ENCODE measurements at places on chromosomes 12 and 14.
A peak's percentile ranks its signal among the peaks of the same experiment; 100 is the strongest.

DNA sequence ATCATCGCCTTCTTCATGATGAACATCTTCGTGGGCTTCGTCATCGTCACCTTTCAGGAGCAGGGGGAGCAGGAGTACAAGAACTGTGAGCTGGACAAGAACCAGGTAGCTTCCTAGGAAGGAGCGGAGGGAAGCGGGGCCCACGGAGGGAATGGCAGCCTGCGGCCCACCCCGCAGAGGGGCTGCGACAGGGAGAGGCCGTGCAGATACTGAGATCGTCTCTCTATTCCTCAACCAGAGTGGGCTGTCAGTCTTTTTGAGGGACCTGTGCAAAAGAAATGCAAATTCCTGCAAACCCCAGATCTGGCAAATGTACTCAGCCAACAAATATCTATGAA lies 186.2 kb upstream of the FKBP4 start:
- DNase-seq: no peak

DNA sequence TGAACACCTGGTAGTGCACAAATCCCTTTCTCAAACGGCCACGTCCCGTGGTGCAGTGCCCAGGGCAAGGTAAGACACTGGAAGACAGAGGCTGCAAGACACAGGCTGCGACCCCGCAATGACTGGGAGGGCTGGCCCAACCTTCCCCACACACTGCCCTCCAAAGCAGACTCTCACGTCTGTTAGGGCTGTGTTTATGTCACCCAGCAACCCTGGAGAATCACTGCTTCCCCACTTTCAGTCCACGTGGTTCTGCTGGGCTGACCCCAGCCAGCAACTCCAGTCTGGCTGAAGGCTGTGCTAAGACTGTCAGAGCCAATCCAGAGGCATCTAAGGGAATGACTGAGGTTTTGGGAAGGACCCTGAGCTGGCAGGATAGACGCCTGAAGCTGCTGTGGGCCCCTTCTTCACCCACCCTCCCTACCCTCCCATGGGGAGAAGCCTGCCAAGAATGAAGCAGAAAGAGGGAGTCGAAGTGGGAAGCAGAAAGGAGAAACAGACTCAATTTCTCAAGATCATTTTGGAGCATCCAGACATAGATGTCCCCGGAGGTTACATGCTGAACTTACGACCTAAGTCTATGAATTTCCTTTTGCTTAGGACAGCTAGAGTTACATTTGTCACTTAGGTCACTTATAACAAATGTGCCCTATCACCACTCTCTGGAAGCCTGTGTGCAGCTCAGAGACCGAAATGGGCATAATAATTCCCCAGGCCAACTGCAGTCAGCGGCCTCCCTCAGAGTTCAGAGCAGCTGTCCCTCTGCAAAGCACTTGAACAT lies 11.7 kb downstream of the KDM2B start:
- DNase-seq: peak; percentile 13

DNA sequence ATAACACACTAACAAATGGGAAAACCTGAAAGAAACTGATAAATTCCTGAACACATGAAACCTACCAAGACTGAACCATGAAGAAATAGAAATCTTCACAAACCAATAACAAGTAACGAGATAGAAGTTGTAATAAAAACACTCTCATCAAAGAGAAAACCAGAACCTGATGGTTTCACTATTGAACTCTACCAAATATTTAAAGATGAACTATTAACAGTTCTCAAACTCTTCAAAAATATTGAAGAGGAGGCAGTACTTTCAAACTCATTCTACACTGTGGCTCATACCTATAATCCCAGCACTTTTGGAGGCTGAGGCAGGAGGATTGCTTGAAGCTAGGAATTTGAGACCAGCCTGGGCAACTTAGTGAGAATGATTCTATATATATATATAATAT lies 48.4 kb upstream of the TMTC2 start:
- DNase-seq: no peak

DNA sequence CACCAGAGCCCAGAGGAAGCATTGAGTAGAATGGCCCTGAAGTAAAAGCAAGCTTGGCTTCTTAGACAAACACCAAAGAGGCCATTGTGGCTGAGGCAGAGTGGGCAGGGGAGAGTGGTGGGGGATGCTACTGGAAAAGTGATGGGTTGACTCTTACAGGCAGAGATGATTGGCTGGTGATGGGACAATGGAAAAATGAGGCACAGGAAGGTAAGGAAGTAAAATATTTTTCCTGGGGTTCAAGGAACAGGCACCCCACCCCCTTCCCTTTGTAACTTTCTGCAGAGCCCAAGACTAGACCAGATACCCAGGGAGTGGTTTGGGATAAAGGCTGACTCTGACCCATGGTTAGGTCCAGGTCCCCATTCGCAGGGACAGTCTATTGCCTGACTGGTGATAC lies 34.9 kb upstream of the COL2A1 start:
- DNase-seq: no peak

- DNase-seq: no peak
Measured at GRCh38 chr12:88805692-88806091, 225.4 kb upstream of the KITLG start.

DNA sequence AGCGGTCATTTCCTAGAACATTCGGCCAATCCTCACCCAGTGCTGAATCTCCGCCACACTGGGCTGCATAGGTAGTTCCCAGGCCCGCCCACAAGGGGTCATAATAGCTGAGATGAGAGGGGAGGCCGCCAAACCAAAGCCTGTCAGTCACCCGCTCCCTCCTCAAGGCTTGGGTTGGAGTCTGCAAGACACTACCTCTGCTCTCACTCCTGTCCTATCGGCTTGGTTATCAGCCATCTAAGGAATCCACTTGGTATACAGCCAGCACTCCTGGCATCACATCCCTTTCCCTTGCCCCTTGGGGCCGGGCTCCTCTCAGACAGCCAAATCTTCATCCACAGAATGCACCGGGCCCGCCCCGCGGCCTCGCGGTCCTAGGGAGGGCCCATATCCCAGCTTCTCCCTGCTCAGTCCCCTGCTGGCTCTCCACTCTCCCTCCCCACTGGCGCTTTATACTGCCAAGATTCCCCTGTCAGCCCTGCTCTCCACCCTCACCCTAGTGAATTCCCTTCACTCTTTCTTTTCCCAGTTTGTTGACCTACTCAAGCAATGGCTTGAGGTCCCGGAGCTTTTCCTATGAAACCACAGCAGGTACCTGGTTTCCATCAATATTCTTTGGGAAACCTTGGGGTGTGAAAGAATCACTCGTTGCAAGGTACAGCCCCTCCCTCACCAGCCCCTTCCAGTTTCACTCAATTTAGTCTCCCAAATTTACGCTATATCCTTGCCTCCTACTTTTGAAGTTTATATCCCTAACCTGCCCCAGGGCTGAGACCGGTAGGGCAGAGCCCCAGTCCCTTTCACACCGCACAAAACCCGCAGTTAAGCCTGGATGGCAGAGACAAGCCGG lies 1.4 kb downstream of the IFFO1 start:
- no peak for DNase-seq

DNA sequence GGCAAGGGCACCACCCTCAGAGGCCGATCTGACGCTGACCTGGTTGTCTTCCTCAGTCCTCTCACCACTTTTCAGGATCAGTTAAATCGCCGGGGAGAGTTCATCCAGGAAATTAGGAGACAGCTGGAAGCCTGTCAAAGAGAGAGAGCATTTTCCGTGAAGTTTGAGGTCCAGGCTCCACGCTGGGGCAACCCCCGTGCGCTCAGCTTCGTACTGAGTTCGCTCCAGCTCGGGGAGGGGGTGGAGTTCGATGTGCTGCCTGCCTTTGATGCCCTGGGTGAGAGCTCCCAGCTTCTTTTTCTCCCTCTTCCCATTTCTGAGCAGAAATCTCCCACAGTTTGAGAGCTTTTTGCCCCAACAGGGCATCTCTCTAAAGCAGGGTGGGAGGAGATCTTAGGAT lies 1.8 kb downstream of the OAS1 start:
- DNase-seq: no peak

DNA sequence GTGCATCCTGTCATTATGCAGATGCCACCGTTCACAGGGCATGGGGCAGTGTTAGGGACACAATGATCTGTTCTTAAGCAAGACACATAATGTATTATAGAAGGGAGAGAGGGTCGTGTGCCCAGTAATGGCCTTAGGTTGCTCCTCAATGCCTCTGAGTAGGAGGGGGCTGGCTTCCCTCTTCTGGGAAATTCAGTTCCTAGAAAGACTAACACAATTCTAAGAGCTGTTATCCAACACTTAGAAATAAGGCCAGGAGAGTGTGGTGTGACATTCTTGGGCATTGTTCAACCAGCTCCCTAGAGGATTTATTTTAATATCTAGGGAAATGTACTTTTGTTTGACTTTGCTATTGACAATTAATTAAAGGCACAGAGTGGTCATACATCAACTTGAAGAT lies 118.5 kb downstream of the ADCK1 start:
- no peak for DNase-seq

DNA sequence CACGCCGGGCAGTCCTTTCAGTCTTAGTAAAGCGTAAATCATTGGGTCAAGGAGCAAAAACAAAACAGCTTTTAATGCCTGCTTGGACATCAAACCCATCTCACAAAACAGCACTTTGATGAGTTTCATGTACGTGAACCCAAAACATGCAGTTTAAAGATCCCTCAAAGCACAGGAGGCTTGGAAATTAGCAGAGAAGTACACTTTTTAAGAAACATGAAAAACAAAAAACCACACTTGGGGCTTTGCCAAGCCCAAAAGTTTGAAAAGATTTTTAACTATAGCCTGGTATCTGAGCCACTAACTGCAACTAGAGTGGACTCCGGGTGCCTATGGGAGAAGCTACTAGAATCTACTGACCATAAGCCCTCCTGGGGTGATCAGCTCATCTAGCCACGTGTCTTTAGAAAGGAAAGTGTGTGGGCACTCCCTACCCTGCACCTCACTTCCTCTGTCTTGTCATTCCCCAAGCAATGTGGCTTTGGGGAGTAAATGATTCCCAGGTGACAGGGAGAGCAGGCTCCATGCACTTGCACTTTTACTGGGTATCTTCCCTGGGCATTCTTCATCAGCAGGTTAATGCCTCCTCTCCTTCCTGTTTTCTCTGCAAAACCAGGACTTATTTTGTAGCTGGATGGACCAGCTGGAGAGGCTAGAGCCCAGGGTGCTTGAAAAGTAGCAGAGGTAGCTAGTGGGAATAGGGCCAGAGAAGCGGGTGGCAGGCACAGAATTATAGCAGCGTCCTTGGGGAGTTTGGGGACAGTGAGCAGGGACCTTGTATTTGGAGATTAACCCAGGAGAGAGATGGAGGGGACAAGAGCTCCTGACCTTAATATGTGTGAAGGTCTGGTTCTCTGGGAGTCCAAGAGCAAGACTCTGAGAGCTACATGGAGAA lies 339.3 kb downstream of the BCL11B start:
- no peak for DNase-seq

GRCh38 chr12:34294671-34295365 lies 272.5 kb downstream of the ALG10 start:
- DNase-seq: no peak

DNA sequence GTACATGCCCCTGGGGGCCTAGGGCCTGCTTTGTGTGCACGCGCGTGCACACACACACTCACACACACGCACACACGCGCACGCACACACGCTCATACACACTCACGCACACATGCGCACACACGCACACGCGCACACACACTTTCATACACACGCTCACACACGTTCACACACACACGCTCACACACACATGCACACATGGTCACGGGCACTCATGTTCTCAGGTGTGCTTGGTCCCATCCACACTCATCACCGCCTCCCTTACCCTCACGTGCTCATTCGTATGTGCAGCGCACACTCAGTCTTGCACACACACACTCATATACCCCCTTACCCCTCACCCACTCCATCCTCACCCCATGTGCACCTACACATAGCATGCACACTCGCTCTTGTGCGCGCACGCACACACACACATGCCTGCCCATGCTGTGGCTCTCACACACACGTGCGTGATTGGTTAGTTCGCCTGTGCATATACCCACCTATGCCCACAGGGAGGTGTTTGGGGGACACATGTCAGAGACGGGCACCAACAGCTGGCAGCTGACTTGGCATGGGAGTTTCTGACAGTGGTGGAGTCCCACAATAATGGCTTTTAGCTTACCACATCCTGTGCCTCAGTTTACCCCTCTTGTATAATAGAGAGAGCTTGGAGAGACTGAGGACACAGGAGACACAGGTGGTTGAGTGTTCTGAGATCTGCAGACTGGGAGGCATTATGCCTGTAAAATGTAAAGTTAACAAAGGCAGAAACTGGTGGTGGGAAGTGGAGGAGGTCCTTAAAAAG lies 28.7 kb downstream of the TSPAN9 start:
- DNase-seq: no peak

DNA sequence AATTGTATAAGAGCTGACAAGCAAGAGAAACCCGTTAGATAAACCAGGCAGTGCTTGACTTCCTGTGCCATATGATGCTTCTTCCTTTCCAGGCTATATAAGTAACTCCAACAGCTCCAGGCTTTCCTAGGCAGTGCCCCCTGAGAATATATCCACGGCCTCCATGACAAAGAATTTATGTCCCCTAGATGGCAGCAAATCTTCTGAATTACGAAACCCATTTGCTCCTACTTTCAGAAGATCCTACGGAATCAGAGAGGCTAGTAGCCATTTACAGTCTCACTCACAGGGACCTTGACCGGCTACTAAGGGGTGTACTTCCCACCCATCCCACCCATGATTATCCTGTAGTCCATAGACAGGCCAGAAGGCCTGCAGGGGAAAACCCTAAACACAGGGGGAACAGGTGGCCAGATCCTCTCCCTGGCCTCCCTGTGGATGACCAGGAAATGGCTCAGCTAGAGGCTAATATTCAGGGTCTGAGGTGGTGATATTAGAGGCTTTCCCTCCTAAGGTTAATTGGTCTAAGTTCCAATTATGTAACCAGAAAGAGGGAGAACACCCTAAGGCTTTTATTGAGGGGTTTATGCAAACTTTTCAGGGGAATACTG lies 77.2 kb upstream of the DCD start:
- DNase-seq: no peak

DNA sequence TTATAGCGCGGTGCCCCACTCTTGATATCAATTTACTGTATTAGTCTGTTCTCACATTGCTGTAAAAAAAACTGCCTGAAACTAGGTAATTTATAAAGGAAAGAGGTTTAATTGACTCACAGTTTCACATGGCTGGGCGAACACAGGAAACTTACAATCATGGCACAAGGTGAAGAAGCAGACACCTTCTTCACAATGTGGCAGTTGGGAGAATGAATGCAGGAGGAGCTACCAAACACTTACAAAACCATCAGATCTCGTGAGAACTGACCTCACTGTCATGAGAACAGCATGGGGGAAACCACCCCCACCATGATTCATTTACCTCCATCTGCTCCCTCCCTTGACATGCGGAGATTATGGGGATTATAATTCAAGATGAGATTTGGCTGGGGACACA lies 42.3 kb downstream of the FBXO34 start:
- no peak for DNase-seq

DNA sequence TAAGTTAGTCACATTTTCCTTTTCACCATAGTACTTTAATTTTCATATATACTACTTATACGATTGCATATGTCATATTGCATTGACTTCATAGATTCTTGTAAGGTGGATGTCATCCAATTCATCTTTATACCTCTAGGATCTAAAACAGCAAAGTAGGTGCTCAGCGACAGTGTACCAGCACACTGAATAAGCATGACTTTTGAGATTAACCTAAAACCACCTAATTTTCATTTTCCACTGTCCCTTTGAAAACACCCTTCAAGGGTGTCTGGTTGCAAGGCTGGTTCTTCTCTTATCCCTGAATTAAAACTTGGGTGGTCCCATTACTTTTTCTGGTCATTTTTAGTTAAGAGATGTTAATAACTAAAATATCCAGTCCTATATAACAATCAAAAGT lies 4.4 kb downstream of the GPR19 start:
- no peak for DNase-seq
